Hematopoietic multipotent progenitor cell treated with erythropoietin and hydrocortisone succinate and interleukin-3 and kit ligand, for 6 days (in vitro differentiated cells): ENCODE measurements at places on chromosomes 2 and 18.

DNA sequence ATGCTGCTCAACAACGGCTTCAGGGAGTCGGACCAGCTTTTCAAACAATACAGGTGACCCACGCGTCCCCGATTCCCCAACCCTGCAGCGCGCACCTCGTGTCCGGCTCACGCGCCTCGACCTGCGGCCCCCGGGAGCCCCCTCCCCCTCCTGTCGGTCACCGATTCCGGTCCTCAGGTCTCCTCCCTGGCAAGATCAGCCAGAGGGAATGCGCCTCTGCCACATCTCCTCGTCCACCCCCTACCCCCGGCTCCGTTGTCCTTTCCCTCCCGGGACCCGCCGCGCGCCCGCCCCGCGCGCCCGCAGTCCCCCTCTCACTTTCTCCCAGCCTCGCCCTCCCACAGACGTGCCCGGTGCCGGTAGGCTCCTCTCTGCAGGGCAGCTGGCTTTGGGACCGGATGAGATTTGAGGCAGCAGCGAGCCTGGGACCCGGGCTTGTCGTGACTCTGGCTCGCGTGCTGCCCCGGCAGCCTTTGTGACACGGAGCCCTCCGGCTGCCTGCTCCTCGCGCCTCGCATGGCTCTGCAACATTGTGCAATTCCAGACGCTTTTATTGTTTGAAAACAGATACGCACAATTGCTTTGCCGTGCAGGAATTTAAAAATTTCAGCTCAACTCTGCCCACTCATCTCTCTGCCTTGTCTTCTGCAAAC is 558 bp downstream of the TTC39C start:
- DNase-seq: peak; percentile 68

- no peak for DNase-seq
These were observed 49.3 kb upstream of the YWHAQ start for GRCh38 chr2:9680082-9680481.

DNA sequence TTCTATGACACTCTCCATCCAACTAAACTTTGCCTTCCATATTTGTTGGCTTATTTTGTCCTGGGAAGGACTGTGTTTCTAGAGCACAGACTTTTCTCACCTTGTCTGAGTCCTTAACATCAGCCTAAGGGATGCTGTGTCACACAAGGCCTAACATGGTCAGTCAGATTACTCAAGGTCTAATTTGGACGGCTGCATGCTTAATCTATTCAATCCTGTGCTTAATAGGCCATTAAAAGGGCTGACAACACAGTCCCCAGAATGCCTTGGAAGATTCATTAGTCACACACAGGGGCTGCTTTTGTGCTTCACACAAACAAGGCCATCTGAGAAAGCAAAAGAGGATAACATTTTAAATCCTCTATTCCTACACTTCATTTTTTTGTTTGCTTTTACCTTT is 84.0 kb downstream of the DYNAP start:
- DNase-seq: no peak

- peak; percentile 85 for DNase-seq
These were observed 3.4 kb upstream of the DUSP2 start for GRCh38 chr2:96148410-96149217.

GRCh38 chr2:127407091-127407490 is 11.1 kb upstream of the PROC start:
- no peak for DNase-seq

GRCh38 chr2:37637190-37637860 is 34.1 kb downstream of the CDC42EP3 start:
- DNase-seq: no peak

GRCh38 chr18:45788861-45789260 is 36.6 kb upstream of the SIGLEC15 start:
- no peak for DNase-seq
